Stimulated activated CD4-positive, alpha-beta T cell treated with anti-CD3 and anti-CD28 coated beads, TNF-alpha, amount 100 ng/mL, for 48 hours (primary cell): ENCODE measurements at places on chromosomes 12 and 14.

DNA sequence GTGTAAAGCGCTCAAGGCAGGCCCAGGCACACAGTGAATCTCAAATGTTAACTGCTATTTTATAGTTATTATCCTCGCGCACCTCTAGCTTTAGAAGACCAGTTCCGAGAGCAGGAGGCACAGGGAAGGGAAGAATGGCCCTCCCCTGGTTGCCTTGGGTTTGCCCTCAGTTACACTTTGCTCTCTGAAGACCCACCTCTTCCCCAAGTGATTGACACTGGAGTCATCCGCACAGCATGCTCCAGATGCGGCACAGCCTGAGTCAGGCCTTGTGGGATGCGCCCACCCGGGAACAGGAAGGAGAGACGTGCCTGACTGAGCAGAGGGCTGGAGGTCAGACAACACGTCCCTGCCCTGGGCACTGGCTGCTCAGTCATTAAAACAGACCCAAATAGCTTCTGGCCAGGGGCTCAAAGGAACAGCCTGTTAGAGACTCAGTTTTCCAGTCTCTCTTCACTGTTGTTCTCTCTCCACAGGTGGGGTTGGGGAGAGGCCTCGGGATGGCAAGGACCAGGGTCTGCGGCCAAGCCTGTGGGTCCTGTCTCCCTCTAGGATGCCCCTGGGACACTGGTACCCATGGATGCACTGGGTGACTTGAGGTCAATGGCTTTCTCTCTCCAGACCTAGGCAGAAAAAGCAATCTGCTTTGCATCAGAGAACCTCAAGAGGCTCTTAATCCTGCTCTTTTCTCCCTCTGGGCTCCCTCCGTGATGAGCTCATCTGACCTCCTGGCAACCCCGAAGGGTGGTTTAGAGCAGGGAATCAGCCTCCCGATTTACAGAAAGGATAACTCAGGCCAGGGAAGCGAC lies 13.6 kb upstream of the MLXIP start:
- no peak for DNase-seq

GRCh38 chr14:69917287-69917686 lies 38.1 kb downstream of the SMOC1 start:
- DNase-seq, result no peak

DNA sequence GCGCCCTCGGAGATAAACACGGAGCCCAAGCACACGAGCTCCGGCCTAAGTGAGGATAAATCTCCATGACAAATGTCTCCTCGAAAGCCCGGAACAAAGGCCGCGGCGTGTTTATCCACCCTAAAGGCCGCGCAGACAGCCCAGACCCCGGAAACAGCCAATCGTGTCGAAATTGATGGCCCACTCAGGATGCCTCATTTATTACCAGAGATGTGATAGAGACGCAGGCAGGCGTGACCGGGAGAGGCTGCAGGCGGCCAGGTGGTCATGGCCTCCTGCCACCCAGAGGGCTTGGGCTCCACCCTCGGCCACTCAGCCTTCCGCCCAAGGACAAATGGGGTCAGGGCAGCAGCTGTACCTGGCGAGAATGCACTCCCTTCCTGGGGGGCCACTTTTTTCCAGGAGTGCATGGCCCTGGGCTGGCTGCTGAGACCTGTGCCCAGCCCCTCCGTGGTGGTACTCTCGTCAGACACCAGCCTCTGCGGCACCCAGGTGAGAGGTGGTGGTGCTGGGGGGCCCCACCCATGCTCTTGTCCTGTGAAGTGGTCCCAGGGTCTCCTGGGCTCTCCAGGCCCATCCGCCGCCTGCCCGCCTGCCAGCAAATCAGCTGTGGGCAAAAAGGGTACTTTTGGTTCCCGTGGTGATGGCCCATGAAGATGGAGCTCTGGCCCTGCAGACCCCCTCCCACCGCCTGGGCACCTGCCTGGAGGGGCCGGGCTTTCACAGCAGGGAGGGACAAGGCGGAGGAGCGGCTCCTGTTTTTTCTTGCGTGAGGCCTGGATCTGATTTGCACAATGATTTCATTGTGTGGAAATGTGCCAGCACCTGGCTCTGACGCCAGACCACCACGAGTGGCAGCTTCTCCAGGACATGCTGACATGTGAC lies 211.5 kb upstream of the C14orf180 start:
- no peak for DNase-seq

- DNase-seq, result no peak
Observed at GRCh38 chr14:24361326-24361725, 6.7 kb upstream of the NFATC4 start.

- DNase-seq, result no peak
Observed at GRCh38 chr12:67981287-67982162, 7.7 kb upstream of the IFNG-AS1 start.

DNA sequence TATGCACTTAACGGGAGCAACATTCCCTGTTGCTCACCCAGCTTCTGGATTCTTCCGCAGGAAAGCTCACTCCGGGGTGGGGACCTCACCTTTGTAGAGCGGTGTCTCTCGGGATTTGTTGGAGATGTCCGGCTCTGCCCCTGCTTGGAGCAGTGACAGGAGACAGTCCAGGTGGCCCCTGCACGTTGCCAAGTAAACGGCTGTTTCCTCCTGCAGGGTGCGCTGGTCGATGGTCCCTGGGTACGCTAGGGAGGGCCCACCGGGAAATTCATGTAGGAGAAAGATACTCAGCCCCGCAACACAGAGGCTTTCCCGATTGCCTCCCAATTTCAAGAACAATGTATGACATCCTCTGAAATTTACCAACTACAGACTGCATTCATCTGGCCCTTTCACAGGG lies 23.1 kb downstream of the ASB2 start:
- no peak for DNase-seq

DNA sequence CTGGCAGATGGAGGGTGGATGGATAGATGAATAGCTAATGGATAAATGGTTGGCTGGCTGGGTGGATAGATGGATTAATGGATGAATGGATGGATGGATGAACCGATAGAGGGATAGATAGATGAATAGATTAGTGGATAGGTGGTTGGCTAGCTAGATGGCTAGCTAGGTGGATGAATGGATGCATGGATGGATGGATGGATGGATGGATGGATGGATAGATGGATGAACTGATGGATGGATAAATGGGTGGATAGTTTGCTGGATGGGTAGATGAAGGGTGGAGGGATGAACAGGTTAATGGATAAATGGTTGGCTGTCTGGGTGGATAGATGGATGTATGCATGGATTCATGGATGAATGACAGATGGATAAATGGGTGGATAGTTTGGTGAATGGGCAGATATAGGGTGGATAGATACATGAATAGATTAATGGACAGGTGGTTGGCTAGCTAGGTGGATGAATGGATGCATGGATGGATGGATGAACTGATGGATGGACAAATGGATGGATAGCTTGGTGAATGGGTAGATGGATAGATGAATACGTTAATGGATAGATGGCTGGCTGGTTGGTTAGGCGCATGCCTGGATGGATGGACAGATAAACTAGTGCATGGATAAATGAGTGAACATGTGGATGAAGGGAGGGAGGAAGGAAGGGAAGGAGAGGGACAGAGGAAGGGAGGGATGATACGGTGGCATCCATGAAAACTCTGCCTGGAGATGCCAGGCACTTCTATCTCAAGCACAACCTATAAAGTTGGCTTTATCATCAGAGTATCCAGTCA lies 8.1 kb downstream of the SERPINA9 start:
- DNase-seq, result no peak

DNA sequence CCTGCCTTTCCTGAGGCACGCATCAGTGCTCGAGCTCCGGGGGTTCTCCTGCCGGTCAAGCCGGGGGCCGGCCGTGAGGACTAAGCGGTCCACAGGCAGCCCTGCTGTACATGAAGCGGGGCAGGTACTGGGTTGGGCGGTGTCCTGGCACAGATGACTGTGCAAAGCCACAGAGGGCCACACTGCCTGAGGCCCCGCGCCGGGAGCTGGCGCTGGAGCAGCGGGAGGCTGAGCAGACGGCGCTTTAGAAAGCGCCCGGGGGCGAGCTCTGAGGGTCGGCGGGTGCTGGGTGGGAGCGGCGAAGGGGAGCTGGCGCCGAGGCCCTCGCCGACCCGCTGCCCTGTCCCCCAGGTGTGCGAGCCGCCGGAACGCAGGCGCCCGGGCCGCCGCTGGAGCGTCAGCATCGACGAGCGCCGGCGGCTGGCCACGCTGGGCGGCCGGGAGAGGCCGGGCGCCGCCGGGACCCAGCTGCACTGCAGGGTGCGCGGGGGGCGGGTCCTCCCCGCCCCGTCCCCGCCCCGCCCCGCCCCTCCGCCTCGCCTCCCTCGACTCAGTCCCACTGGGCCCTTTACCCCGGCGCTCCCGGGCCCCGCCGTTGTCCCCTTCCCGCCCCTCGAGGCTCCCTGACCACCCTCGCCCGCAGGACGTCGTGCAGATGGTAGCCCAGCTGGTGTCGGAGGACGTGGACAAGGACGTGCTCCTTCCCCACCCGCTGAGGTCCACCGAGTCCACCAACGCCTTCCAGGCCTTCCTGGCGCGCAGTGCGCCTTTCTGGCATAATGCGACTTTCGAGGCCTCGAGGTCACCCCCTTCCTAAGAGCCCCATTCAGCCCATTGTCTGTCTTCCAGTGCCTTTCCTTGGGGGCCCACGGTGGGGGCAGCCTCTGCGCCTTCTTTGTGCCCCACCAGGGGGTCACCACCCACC lies 8.3 kb upstream of the MTA1 start:
- DNase-seq, result no peak
